Thymus (tissue), 14 donors: ENCODE measurements at places on chromosomes 7 and 10.

DNA sequence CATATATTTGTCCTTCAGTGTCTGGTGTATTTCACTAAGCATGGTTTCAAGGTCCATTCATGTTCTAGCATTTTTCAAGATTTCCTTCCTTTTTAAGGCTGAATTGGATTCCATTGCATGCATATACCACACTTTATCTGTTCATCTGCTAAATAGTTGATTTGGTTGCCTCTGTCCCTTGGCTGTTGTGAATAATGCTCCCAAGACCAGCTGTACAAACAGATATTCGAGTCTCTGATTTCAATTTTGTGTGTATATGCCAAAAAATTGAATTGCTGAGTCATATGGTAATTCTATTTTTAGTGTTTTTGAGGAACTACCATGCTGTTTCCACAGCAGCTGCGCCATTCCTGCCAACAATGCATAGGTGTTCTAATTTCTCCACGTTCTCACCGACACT is 216.4 kb downstream of the NRG3 start:
- DNase-seq, result no peak

GRCh38 chr10:80158126-80158525 is 25.6 kb downstream of the PLAC9 start:
- no peak for DNase-seq

DNA sequence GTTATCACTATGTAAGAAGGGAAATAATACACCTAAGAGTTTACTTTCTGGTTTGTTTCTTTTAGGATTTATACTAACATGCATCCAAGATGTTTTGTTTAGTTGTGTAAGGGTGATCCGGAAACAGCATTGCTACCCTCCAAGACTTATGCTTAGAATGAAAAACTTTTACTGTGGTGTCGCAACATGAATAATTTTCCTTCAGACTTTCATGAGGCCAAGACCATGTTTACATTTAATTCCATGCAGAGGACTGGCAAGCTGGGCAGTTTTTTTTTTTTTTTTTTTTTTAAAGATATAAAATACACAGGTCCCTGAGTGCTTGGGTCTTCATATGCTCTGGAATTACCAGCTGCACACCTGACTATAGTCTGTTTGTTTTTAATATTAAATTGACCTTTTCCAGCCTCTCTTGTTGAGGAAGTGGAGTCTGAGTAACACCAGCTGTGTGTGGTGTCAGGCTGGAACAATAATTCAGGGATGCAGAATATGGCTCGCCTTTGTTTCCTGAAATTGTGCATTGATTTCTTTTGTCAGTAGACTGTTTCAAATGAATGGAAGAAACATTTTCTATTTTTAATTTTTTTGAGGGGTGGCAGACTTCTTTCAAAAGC is 81.7 kb downstream of the ST7 start:
- DNase-seq, result no peak

DNA sequence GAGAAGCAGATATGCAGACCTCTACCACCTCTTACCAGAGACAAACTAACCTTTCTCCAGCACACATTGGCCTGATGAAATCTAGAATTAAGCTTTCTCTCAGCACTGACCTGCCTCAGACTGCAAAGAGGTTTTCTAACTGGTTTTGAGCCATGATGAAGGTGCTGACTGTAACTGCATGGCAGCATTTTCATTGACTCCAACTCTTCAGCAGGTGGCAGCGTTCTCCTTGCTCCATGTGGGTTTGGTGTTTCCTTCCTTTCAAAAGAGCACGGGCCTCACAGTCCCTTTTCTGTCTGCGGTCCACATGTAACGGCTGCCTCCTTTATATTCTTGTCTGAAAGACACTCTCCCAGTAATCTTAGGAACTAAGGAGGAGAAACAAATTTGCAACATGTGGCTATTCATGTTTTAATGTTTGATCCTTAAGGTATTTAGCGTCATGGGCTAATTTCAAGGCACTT is 12.6 kb downstream of the KLLN start:
- peak; percentile 89 for DNase-seq

DNA sequence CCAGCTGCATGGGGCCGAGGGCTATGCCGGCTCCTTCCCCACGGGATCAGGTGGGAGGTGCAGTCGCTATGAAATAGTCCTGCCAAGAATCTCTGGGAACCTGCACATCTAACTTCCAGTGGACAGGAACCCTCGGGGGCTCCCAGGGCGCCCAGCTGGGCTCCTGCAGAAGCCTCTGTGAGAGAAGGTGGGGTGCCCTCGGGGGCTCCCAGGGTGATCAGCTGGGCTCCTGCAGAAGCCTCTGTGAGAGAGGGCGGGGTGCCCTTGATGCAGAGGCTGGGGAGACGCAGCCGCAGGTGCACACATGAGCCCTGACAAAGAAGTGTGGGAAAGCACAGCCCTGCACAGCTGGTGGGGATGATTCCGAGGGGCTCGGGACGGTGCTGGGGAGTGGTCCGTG is 5.9 kb downstream of the VENTX start:
- no peak for DNase-seq

GRCh38 chr7:1954366-1955004 is 278.3 kb downstream of the MAD1L1 start:
- DNase-seq, result no peak

GRCh38 chr10:7428673-7429350 is 18.0 kb upstream of the SFMBT2 start:
- no peak for DNase-seq

GRCh38 chr7:47941136-47941844 is 7.0 kb downstream of the PKD1L1 start:
- DNase-seq, result no peak

DNA sequence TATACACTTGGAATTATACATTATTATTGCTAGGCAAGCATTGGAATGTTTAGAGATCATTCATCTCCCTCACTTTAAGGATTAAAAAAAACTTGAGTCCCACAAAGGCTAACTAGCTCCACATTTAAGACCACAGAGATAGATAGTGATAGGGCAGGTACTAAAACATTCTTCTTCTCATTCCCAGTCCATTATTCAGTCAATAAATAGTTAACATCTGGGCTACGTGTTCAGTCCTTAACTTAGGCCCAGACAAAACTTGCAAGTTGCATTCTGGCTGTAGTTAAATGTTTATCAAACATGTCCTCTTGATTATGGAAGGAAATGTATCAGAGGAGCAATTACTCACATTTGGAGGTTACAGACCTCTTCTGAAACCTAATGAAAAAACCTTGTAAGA is 2.4 kb downstream of the GNG11 start:
- no peak for DNase-seq

- DNase-seq, result no peak
These were observed 588.7 kb upstream of the PFKP start for GRCh38 chr10:2478656-2479055.

DNA sequence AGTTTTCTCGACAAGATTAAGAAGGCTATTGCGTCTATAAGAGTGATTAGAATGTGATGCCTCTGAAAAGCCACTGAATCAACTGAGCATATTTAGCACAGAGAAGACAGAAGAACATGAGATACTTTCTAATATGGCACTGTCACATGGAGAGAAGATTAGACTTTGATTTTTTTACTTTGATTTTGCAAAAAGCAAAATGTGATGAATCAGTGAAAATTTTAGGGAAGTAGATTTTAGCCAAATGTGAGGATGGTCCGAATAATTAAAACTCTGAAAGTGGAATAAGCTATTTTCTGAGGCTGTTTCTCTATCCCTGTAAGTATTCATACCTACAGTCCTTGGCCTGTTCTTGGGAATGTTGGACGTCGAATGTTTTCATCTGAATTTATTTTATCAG is 11.8 kb downstream of the MDFIC start:
- no peak for DNase-seq

GRCh38 chr7:128874140-128875031 is 11.7 kb downstream of the ATP6V1F start:
- DNase-seq, result no peak

- no peak for DNase-seq
These were observed 25.9 kb downstream of the GPRIN2 start for GRCh38 chr10:46530249-46531186.

GRCh38 chr10:62853710-62854109 is 37.5 kb upstream of the EGR2 start:
- DNase-seq, result no peak

DNA sequence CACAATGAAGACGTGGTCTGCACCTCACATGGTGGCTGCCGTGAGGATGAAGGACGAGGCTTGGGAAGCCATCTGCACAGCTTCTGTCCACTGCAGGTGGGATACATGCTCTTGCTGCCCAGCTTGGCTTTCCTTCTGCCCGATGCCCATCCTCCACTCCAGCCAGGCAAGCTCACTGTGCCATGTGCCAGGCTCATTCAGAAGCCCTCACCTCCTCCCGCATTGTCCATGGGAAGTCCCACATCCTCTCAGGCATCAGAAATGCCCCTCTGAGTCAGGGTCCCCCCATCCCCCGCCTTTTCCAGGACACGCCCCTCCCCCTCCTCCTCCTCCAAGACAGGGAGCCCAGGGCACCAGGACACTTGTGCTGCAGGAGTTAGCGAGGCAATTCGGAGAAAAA is 4.6 kb upstream of the NOM1 start:
- no peak for DNase-seq

GRCh38 chr10:24886290-24886680 is 66.1 kb downstream of the PRTFDC1 start:
- no peak for DNase-seq

- DNase-seq, result no peak
These were observed 16.2 kb upstream of the SND1 start for GRCh38 chr7:127635659-127636285.

DNA sequence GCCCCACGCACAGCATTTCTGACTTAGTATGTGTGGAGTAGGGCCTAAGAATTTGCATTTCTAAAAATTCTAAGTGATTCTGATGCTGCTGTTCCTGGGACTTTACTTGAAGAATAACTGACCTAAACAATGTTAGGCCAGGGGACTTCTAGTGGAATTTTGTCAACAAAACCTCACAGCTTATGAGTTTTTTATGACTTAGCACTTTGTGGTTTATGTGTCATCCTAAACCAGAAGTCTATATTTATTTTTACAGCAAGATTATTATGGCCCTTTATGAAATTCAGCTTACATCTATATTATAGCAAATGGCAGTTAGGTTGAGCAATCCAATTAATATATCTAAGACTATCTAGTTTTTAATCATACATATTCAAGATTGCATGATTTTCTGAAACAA is 24.6 kb upstream of the BET1 start:
- DNase-seq, result no peak

DNA sequence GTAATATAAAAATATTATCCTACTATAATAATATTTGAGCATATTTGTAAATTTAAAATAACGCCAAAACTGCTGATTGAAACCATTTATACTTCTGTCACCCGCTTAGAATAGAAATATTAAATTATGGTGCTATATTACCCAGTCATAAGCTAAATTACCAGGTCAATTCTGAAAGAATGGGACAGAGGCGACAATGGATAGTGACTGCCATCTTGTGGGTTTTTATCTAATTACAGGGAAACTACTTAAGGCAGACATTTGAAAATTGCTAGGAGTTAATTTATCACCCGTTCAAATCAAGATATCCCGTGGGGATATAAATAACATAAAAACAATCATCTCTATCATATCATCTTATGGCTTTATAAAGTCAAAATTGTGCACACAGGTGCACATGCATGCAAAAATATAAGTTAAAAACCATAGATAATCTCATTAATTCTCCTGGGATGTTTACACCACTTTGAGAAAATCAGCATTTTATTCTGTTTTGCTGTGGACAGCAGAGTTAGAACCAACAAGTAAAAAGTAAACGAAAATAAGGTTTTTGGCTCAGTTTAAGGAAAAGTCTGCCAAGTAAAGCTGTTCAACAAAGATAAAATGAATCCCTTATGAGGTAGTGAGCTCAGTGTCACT is 41.3 kb upstream of the HPSE2 start:
- no peak for DNase-seq

GRCh38 chr7:9124320-9124719 is 690.9 kb downstream of the NXPH1 start:
- no peak for DNase-seq

- no peak for DNase-seq
These were observed 11.9 kb upstream of the LRRC27 start for GRCh38 chr10:132319853-132320653.

GRCh38 chr7:30975256-30975899 is 11.6 kb downstream of the GHRHR start:
- no peak for DNase-seq

- DNase-seq, result no peak
These were observed 588 bp downstream of the GLI3 start for GRCh38 chr7:42236266-42236975.

- DNase-seq, result no peak
These were observed 252.7 kb upstream of the PTER start for GRCh38 chr10:16184096-16184597.

DNA sequence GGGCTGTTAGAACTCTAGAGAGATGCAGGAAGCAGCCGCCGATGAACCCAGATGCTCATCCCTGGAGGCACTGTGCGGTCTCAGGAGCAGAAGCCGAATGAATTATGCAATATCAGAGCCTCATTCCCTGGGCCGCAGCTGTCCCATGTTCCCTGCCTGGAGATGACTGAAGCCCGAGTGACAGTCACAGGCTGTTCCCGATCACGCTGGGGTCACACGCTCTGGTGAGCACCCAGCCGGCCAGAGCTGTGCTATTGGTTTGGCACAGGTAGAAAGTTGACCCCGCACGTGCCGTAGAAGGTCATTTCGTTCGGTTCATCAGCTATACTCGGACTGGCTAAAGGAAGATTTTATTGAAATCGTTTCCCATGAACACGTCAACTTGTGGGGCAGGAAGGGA is 140.5 kb upstream of the SH2B2 start:
- DNase-seq, result no peak

DNA sequence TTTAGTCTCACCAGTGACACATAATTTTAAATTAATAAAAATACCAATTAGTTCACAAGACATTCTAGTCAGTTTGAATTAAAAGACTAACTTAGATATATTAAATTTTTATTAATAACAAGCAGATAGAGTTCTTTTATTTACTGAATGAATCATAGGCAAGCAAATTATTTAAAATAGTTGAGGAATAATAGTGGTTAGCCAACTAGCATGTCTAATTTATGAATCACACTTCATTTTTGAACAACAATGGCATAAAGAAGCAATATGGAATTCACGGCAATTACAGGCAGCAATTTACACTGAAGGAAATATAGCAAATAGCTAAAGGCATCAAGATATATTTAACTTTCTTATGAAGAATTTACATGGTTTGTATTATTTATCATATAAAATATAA is 187.0 kb upstream of the SLC26A5 start:
- no peak for DNase-seq

GRCh38 chr7:155963356-155963755 is 151.1 kb upstream of the SHH start:
- no peak for DNase-seq
